ENCODE measurements at places on chromosomes 7 and 10.

DNA sequence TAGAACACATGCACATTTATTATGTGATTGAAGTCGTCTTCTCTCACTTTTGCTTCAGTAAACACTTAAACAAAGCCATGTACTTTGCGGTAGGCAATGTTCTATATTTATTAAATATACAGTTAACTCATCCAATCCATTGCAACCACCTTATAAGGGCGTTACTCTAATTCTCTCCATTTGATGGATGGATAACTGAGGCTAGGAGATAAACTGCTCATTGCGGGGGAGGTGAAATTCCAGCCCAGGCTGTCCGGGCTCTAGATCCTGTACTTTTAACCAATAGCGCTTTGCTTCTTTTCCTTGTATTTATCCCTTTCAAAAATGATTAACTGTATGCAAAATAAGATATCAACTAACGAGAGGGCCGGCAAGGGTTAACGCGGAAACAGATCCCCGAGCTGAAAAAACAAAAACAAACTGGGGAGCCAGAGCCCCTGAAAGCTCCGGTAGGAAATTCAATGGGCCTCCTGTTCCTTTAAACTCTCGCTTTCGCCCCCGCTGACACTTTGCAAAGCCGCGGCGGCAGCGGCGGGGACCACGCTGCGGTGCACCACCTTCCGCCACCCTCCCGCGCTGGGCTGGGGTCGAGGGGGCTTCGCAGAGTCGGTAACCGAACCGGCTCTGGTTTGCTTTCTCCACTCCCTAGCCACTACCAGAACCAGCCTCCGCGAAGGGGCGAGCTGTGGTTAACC is 1.0 kb upstream of the PLXDC2 start:
- no peak for DNase-seq

- DNase-seq = no peak
Observed at GRCh38 chr10:49592726-49593563, 17.2 kb upstream of the SLC18A3 start.

DNA sequence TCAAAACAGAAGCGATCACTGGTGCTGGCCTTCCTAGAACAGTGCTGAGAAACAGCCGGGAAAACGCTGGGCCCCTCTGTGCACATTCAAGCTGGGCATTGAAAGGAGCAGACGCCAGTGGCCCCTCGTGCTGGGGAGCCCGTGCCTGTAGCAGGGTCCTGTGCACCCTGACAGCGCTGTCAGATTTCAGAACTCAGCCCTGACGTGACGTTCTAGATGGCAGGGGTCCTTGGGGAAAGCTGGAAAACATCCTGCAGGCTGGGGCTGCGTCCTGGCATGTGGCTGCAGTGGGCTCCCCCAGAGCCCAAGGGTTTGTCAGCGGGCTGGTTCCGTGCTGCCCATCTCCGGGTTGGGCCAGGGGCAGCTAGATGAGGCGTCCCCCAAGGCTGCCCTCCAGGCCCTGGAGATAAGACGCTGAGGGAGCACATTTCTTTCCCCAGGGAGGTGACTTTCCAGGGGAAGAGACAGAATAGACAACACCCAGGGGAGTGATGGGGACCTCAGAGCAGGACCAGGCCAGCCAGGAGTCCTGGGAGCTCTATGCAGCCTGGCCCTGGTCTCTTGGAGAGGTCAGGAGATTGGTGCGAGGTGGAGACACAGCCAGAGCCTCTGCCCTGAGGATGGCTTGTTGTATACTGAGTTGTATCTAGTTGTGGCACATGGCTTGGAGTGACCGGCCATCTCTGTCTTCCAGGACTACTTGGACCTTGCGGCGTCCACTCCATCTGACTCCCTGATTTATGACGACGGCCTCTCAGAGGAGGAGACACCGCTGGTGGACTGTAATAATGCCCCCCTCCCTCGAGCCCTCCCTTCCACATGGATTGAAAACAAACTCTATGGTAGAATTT is 12.1 kb upstream of the CSGALNACT2 start:
- DNase-seq = no peak

- DNase-seq = no peak
Observed at GRCh38 chr7:155298288-155298833, 683 bp downstream of the INSIG1 start.

DNA sequence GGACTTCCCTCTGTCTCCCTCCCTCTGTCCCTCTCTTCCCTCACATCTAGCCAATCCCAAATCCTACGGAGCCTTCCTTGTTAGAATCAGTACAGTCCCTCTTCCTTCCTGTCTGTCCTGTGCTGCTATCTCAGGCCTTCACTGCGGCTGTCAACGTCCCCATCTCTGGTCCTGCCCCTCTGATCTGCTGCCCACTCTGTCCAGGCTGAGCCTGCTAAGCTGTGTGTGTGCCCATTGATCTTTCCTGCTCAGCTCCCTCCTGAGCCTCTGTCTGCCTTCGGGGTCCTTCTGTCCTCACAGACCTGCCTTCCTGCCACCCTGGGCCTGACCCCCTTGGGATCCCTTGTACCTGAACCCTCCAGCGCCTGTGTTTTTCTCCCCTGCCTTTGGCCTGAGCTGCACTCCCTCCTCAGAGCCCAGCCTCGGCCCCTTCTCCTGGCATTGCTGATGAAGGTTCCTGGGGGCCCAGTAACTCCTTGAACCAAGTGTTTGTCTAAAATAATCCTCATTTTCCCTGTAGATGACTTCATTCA is 182.1 kb upstream of the SHH start:
- DNase-seq = no peak

DNA sequence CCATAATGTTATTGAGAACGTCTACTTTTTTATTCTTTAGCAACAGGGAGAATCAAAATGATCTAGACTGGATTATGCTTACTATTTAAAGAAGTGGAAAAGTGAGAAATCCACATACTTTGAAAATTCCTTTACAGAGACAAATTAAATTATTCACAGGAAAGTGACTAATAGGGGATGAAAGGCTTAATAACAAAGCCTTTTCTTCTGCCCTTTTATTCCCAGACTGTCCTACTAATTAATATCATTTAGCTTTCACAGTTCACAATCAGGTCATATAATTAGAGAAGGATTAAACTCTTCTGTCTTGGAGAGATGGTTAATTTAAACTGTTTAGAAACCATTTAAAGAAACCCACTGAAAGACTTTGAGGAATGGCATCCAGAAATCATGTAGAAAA is 58.8 kb downstream of the ARL4A start:
- no peak for DNase-seq

Data from gastrocnemius medialis (tissue), 4 donors.